Activated CD4-positive, alpha-beta T cell treated with anti-CD3 and anti-CD28 coated beads for 24 hours (primary cell): ENCODE measurements at places on chromosomes 7 and 10.

DNA sequence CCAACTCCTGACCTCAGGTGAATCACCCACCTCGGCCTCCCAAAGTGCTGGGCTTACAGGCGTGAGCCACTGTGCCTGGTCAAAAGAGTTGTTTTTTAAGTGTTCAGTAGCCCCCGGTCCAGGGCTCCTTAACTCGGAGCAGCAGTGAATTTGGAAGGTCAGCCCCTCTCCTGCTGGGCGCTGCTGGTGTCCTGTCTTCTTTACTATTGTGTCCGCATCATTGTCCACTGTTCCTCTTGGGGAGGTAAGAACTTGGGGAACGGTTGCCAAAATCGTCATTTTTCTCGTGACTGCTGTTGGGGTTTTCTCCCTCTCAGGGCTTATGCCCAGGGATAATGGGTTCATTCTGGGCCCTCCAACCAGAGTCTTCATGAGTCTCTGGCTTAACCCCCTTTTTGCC lies 46.7 kb downstream of the CAMK1D start:
- no peak for DNase-seq

GRCh38 chr10:128047991-128048818 lies 78.0 kb downstream of the MKI67 start:
- no peak for DNase-seq

DNA sequence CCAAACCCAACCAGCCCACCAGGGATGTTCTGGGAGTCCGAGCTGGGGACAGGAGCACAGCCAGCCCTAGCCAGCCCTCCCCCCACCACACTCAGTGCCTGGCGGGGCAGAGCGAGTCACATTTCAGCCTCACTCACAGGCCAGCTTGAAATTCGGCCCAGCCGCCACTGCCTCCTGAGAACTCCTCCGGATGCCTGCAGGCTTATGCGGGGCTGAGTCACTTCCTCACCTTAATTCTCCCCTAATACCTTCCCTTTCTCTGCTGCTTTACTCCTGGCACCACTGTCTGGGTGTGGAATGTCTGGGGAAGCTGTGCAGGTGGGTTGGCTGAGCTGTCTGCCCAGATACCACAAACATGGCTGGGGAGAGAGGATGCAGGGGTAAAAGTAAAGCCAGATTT lies 22.6 kb upstream of the DLG5 start:
- no peak for DNase-seq

DNA sequence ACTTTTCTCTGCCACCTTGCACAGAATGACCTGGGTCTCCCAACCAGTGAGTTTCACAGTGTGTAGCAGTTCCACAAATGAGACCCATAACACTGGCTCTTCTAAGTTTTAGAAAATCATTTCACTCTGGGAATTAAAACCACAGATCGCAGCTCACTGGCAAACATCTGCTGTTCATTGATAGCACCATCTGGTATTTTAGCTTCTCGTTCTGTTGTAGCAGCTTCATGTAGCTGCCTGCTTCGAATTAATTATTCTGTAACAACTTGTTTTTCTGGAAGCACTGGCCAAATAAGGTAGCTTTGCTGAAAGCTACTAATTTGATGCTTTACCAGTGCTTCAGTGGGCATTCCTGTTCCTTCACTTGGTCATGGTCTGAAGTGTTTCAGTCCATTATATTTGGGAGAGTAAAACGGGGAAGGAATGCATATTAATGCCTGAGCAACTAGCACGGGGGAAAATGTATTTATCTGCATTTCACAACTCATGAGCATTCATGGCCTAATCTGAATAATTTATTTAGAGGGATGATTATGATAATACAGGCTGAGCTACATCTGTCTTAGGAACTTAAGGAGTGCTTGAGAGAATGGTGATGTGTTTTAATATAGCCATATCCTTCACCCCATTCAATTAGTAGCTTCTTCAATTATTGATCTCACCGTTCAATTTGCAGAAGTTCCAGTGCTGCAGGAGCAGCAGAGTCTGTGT lies 447.4 kb downstream of the XPNPEP1 start:
- DNase-seq, result no peak

GRCh38 chr10:24681572-24682088 lies 42.1 kb downstream of the ARHGAP21 start:
- no peak for DNase-seq

- DNase-seq, result no peak
Measured at GRCh38 chr10:99782447-99783286, at the start of gene ABCC2. TSS of gene ABCC2 (plus strand) at chr10:99782640. CDS start at chr10:99782845, 205 bp downstream.

DNA sequence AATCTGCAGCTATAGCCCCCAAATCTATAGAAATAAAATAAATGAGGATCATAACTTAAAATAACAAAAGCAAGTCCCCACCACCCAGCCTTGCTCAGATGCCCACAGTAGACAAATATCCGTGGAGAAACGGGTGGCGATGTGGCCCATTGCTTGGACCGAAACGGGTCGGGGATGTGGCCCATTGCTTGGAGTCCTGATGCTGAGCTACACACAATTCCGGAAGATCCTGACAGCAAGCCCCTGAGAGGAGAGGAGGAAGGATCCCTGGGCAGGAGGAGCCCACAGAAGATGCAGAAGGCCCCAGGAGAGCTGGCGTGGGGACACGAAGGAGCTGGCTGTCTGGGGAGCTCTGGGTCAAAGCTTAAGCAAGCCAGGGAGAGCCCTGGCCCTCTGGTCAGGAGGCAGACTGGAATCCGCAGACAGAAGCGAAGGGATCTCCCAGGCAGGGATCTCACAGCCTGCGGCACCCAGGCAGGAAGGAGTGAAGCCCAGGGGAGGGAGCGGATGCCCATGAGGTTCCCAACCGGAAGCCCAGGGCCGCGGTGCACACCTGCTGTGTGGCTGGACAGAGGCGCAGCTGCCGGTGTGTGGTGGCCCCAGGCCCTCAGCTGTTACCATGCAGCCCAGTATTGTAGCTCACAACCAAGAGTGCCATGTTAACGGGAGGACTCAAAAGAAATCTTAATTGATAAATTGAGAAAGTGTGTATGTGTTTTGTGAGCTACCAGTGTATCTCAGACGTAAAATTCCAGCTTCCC lies 138.8 kb downstream of the ADARB2 start:
- no peak for DNase-seq
